CD4-positive, CD25-positive, alpha-beta regulatory T cell (primary cell): ENCODE measurements at places on chromosomes 12 and 14.

DNA sequence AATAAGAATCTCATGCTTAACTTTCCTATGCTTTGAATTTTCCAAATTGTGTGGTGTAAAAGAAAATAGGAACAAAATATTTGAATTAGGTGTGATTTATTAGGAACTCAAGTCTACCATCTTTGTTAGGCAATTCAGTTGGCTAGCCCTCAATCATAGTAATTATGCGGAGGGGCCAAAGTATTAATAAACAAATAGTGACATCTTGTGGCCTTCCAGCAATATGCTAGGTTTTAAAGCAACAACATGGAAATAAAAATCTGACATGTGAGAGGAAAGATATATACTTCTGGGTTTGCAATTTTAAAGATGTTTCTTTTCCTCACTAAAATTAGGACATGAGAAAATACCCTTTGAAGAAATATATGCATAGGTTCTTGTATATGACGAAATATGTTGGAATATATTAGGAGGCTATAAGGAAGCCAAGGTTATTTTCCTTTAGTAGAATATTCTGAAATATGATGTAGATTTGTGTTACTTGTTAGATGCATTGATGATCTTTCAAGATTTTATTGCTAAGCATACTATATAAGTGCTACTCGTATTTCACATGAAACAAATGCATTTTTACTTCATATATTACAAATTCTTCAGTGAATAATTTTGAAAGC, 200.4 kb downstream of the PTPRO start:
- DNase-seq, result no peak

- no peak for DNase-seq
Measured at GRCh38 chr12:49292729-49293055, 2.3 kb upstream of the PRPH start.

DNA sequence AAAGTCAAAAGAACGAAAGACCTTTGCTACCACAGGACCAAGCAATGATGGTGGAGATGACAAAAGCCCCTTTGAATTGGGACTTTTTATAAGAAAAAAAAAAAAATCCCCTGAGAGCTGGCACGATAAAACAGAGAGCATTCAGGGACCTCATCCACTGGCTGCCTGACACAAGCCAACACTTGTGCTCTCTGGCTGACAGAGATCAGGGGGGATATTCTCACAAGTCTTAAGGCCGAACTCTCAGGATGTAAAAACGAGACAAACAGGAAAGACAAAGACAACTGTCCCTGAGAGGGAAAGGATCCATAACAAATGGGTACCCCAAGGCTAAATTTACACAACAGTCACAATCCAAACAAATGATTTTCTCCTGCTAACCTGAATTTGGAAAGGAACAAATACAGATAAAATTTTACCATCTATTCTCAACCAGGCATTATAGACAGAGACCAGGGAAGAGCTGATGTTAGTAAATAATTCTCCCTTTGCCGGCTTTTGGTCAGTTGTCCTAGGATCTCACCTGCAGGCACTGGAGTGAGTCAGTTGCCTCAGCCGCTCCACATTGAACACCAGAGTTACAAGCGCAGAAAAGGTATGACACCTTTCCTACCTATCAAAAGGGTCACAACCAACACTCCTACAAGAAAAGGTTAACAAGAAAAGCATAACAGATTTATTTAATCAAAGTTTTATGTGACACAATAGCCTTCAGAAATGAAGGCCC, 37.9 kb upstream of the GARIN6 start:
- no peak for DNase-seq

DNA sequence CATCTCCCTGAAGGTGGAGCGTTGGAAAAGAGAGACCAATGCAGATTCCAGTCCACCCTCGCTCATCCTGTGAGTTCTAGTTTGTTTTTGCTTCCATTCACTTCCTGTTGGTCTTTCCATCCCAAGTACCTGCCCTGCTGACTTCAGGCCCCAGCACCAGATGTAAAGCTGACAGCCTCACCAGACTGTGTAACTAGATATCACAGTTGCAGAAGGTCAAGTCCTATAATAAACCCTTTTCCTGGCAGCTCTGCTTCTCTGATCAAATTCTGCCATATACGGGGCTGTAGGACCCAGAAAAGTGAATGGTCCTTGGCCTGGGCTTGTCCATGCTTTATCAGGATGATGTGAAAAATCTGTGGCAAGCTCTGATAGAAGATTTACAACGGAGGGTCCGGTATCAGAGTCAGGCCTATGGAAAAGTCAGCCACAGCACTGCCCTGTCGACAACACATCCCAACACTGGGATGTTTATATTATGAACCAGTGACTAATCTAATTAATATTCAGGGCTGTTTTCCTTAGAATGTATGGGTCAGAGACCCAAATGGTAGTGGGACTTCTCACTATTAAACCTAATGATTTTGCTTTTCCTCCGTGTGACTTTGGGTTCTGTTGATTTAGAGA, 42.1 kb downstream of the CCDC175 start:
- no peak for DNase-seq

GRCh38 chr14:56299306-56299984, 181.2 kb downstream of the PELI2 start:
- no peak for DNase-seq

- no peak for DNase-seq
Measured at GRCh38 chr12:91239481-91239880, 56.9 kb upstream of the DCN start.

- no peak for DNase-seq
Measured at GRCh38 chr14:70170976-70171375, 17.8 kb downstream of the SLC8A3 start.

DNA sequence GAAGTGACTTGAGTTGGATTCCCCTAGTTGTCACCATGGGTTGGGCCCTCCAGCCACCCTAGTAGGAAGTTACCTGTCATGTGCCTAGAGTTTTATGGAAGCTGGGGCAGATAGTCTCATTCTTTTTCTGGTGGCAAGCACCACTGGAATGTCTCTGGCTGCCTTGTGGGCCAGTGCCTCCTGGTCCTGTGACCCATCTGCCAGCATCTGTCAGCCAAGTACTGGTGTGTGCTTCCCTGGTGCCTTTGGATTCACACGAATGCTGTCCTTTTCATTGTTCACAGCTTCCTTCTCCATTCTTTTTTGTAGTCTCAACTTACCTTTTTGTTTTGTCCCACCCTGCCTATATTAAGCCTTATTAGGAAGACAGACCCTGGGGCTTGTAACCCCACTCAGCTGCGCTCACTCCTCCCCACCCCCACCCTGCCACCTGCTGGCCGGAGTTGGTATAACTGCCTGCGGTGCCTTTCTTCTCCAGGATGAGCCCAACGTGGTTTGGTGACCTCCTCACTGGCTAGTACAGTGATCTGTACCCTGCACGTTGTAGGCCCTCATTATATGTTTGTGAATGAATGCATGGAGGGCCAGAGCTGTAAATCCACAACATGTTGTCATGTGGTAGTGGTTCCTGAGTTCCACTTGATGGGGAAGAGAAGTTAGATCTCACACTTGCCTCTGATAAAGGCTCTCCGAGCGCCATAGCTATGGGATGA, 125.7 kb downstream of the TSPAN9 start:
- DNase-seq, result no peak

DNA sequence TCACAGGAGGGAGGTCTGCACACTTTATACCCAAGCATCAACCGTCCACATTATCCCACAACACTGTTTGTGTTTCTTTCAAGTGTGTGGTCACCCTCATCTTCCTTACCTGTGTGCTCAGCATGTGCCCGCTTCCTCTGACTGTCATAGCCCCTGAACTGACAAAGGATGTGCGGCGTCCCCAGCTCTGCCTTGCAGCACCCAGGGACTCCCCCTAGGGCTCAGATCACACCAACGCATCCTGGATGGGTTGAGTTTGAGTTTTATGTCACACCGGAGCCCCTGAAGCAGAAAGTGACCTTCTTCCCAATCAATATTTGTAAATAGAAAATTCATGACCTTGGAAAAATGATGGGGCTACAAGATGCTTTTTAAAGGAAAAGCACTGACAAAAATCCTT, 770.7 kb upstream of the TMEM132C start:
- no peak for DNase-seq

DNA sequence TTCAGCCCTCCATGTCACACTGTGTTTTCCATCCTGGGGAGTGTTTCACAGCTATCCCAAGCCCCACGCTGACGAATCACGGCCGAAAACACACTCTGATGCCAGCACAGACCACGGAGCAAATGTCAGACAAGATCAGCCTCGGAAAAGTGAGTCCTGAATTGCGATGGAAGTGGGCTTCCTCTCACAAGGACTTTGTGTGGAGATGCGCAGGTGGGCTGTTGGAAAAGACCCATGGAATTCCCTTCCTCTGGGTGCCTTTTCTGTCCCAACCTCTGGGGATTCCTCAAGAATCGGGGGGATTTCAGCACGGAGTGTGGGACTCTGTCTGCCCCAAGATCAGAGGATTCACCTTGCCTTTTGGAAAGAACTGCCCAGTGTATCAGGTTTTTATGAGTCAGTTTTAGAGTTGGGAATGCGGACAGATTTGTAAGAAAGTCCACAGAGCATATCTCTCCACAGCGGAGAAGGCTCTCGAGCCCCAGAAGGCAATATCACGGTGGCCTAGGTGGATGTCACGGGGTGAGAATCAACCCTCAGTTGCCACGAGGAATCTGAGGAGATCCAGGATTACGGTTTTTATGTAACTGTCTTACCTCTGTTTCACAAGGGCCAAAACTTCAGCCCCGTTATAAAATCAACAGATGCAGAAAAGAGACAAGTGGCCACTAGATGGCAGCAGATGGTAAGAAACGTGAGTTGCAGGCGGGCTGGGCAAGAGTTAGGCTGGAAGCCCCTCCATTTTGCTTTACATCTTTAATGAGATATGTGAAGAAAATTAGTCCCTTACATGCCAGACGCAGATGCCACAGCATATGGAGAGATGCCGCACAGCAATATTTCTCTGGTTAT, 201.9 kb downstream of the DAD1 start:
- no peak for DNase-seq

- DNase-seq, result no peak
Measured at GRCh38 chr14:60178164-60178563, 13.0 kb upstream of the DHRS7 start.

DNA sequence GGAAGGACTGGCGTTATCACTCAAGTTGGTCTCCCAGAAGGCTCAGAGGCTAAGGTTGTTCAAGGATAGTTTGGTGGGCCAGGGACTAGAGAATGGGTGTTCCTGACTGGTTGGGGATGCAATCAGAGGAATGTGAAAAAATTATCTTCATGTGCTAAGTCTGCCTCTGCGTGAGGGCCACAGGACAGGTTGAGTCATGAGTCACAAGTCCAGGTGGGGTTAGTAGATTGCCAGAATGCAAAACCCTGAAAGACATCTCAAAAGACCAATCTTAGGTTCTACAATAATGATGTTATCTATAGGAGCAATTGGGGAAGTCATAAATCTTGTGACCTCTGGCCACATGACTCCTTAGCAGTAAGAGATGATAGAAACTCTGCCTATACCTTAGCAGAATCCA, 220.1 kb upstream of the EEA1 start:
- no peak for DNase-seq

GRCh38 chr14:67764496-67764895, 51.9 kb downstream of the ZFYVE26 start:
- no peak for DNase-seq

- DNase-seq, result no peak
Measured at GRCh38 chr14:96351986-96352385, 11.2 kb downstream of the ATG2B start.

DNA sequence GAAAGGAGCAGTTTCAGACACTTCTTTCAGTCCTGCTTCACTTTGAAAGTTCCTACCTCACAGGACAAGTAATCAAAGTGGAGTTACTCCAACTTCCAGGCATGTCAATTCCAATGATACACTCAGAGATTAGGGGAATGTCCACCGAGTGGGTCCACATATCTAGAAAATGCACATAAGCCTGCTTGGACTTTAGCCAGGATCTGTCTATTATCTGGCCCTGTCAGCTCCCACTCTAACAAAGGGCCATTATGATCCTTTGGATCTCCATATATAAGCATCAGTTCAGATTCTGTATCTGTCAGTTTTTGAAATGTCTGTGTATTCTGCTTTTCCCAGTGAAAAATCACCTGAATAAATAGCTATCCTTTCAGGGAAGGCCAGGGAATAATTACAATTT, 112.9 kb upstream of the ATXN7L3B start:
- no peak for DNase-seq

DNA sequence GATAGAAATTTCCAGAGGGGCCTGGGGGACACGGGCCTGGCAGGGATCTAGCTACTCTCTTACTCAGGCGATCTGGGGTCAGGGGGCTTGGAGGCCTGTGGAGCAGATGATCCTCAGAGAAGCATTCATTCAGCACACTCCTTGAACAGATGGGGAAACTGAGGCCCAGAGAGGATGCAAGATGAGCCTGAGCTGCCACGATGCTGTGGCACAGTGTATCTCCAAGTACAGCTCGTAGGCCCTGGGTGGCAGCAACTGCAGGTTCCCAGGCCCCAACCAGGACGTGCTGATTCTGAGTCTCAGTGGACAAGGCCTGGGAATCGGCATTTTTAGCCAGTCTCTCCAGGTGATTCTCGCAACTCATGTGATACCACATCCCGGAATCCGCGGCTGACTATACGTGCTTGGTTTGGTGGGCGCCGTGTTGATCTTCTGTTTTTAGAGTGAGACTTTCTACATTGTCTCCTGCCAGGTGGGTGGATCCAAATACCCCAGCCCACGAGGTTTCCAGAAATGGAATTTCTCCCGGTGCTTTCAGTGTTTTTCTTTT, 22.5 kb downstream of the ADGRD1 start:
- DNase-seq, result no peak

GRCh38 chr14:95536671-95537070, 1.8 kb downstream of the GLRX5 start:
- DNase-seq, result no peak

DNA sequence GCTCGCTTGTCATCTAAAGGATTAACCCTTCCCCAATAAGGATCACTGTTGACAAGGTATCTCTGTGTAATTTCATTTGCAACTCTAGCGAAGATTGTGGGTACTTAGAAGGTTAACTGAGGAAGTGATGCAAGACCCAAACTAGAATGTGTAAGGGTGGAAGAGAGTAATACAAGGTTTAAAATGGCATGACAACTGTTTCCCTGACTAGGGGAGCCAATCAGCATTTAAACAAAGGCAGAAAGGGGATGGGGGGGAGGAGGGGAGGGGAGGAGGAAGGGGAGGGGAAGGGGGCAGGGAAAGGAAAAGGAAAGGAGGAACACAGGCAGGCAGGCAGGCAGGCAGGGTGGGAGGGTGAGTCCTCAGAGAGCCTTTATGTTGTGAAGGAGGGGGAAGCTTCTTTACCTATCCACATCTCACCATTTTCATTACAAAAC, 31.1 kb downstream of the NRDE2 start:
- DNase-seq, result no peak

- DNase-seq, result no peak
Measured at GRCh38 chr12:92444763-92445162, 258.0 kb upstream of the PLEKHG7 start.

DNA sequence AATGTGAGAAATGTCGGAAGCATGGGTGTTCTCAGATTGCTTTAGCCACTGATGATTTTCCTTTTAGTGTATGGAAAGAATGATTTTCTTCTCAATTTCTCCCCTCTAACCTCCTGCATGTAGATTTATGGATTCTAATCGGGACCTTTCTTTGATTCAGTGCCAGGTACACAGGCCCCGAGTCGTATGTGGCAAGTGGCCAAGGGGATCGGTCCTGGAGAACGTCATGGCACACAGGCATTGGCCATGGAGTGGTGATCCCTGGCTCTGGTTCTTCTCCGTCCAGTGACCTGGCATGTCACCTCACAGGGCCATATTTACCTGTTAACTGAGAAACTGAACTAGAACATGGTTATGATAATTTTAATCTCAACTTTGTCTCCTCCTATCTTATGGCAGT, 58.1 kb downstream of the ETV6 start:
- no peak for DNase-seq
